ENCODE measurements at places on chromosomes 11 and 22.

DNA sequence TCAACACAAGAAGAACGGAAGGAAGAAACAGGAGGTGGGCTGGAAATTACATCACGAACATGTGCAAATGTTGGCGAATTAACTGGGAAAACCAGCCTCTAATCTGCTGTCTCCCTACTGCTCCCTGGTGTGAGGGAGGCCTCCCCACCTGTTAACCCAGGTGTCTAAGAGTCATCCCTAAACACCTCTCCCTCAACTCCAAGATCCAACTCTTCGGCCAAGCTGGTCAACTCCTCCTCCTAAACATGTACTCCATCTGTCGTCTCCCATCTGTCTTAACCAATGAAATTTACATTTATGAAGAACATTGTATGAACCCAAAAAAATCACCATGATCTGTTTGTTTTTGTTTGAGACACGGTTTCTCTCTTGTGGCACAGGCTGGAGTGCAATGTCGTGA, 154.2 kb downstream of the LARGE1 start:
- DNase-seq: no peak

- no peak for DNase-seq
Observed at GRCh38 chr11:128273736-128274135, 313.6 kb downstream of the ETS1 start.

DNA sequence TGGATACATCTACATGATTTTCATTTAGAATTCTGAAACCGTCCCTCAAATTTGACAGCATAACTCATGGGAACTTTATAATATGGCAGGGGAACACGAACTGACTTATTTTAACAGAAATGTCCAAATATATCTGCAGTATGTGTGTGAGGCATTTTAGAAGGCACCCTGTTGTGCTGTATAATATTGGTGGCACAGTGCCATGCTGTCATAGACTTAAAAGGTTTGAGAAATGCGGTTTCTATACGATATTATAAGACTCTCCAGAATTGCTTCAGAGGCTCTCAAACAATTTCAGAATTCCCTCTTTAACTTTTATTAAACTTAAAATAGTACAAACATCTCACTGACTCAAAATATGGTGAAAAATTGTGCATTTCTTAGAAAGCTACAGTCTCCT, 181.6 kb downstream of the MSANTD4 start:
- DNase-seq: peak; percentile 39

GRCh38 chr11:35282221-35282882, 137.0 kb downstream of the SLC1A2 start:
- peak; percentile 56 for DNase-seq

GRCh38 chr11:118295815-118296454, 8.6 kb upstream of the CD3E start:
- DNase-seq: peak; percentile 11

DNA sequence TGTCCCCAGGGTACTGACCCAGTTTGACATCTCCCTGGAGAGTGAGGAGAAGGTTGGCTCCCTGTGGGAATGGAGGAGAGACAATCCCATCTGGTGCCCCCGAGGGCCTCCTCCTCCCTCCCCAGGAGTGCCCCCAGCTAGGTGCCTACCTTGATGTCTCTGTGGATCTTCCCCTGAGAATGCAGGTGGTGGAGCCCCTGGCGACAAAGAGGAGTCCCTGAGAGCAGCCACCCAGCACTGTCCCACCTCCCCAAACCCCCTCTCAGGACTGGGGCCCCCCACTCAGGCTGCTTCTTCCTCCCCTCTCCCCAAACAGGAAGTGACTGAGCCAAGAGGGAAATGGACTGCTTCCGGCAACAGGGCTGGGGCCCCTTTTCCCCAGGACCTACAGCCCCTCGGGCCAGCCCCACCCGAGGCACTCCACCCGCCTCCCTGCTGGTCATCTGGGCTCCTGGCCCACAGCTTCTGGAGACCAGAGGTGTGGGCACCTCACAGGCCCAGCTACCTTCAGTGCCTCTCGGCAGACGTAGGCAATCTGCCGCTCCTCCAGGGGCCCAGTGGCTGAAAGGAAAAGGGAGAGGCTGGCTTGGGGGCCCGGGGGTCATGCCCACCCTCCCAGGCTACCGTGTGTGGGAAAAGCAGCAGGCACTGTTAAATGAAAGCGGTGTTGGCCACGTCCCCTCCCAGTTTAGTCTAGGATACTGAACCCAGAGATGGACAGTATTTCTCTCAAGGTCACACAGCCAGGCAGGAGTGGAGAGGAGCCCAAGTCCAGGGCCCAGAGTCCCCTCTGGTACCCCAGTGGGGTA, 1.2 kb downstream of the MAP4K2 start:
- DNase-seq: no peak

DNA sequence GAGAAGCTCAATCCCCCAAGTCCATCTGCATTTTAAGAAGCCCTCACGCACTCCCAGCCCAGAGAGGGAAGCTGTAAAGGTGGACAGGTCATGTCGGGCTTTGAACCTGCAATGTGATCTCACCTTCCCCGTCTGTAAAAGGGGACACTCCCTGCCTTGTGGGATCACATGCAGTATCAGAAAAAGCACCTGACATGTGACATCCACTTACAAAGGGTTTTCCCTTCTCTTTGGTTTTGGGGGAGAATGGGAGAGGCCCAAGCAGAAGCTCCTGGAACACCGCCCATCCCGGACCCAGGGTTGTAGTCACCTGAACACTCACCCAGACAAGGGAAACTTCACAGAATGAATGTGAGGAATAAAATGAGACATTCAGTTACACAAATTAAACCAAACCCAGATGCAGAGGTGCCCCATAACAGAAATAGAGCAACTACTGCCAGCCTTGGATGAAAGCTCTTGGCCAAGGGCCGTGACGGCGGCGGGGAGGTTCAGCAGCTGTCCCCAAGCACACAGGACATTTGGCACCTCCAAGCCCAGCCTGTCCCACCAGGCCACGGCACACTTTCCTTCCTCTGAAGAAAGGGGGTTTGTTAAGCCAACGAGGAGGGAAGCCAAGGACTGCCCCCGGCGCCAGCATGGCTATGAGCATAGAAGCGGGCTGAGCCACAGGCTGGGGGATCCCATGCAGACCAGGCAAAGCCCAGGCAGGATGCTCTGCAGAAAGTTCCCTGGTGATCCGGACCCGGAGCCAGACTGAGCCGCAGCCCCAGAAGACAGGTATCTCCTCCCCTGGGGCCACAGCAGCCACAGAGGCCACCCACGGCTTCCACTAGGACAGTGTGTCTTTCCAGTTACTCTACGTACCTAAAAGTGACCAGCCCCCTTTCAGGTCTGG, 3.8 kb downstream of the BID start:
- DNase-seq: no peak

- DNase-seq: no peak
Observed at GRCh38 chr22:37032134-37032534, 12.6 kb downstream of the MPST start.

DNA sequence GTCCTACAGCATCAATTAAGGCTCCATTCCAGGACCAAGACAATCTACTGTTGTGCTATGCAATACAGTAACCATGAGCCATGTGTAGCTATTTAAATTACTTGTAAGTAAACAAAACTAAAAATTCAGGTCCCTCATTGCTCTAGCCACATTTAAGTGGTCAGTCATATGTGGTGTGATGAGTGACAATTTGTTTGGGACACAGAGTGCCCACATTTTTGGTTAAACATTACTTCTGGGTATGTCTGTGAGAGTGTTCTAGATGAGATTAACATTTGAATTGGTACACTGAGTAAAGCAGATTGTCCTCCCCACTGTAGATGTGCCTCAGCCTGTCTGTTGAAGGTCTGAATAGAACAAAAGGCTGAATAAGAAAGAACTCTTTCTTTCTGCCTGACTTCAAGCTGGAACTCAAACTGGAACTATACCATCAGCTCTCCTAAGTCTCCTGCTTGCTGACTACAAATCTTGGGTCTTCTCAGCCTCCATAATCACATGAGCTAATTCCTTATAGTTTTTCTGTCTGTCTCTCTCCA, 15.8 kb downstream of the KBTBD3 start:
- no peak for DNase-seq

DNA sequence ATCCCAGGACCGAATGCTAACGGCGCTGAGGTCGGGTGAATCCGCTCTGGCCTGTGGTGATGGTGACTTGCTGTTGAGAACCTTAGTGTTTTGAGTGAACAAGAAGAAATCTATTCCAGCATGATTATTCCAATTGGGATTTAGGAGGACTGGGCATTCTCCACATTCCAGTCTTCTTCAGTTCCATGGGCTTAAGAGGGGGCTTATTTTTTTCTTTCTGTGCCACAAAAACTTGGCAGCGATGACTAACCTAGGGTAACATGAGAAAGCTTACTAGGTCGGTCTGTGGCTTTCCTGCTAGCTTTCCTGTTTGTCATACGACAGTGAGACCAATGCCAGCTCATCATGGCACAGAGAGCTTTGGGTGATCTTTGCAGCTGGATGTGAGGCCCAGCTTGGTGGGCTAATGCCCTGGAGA, 62.9 kb upstream of the ATXN10 start:
- DNase-seq: peak; percentile 97

DNA sequence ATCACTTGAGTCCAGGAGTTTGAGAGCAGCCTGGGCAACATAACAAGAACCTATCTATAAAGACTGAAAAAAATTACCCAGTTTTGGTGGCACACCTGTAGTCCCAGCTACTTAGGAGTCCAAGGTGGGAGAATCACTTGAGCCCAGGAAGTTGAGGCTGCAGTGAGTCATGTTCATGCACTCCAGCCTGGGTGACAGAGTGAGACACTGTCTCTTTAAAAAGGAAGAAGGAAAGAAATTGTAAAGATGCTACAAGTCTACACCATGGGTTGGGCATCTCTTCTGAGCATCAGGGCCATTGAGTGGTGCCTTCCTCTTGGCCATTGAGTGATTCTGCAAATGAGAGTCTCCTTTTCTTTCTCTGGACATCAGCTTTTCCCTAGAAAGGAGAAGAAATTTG, 15.7 kb upstream of the MTMR3 start:
- no peak for DNase-seq

GRCh38 chr11:8370812-8371515, 107.3 kb upstream of the LMO1 start:
- DNase-seq: no peak

DNA sequence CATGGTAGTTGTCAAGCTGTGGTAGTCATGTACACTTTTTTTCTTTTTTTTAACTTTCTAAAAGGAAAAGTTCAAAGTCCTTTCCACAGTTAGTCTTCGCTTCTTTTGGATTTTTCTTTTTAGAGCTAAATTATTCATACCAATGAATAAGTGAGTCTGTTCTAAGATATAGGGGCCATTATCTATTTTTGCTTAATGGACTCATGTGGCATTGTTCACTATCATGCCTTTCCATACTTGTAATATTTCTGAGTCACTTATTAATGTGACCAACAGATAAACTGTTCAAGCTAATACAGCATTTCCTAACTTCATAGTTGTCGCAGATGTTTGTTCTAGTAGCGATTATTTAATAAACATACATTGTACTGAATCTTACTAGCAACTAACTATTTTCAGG, 8.0 kb upstream of the B3GNT6 start:
- no peak for DNase-seq

- DNase-seq: peak; percentile 58
Observed at GRCh38 chr11:95991545-95991944, 67.6 kb upstream of the MTMR2 start.

GRCh38 chr22:23210428-23211170, 30.3 kb downstream of the BCR start:
- no peak for DNase-seq

DNA sequence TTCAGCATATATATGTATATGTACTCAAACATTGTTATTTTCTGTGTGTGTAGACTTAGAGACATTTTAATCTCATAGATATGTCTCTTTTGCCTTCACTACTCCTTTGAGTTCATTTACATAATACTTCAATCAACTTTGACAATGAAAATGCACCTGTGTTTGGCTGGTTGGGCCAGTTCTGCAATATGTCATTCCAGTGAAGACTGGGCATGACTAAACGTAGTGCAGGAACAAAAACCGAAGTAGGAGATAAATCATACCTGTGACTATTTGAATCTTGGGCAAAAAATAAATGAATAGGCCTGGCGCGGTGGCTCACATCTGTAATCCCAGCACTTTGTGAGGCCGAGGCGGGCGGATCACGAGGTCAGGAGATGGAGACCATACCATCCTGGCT, 640.0 kb upstream of the ANO3 start:
- no peak for DNase-seq

DNA sequence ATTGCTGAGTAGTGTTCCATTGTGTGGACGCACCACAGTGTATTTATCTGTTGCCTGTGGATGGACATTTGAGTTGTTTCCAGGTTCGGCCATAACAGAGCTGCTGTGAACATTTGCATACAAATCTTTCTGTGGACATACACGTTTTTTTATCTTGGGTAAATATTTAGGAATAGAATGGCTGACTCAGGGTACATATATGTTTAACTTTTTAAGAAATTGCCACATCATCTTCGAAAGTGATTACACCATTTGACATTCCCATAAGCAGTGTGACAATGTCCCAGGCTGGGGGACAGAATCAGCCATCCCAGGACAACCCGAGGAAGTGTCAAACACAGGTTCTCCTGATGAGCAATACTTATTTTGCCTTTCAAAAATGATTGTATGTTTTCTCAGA, 87.9 kb downstream of the OSBP2 start:
- peak; percentile 30 for DNase-seq

GRCh38 chr11:119795690-119796089, 66.7 kb upstream of the NECTIN1 start:
- DNase-seq: peak; percentile 28
